ENCODE measurements at places on chromosomes 4 and X.

DNA sequence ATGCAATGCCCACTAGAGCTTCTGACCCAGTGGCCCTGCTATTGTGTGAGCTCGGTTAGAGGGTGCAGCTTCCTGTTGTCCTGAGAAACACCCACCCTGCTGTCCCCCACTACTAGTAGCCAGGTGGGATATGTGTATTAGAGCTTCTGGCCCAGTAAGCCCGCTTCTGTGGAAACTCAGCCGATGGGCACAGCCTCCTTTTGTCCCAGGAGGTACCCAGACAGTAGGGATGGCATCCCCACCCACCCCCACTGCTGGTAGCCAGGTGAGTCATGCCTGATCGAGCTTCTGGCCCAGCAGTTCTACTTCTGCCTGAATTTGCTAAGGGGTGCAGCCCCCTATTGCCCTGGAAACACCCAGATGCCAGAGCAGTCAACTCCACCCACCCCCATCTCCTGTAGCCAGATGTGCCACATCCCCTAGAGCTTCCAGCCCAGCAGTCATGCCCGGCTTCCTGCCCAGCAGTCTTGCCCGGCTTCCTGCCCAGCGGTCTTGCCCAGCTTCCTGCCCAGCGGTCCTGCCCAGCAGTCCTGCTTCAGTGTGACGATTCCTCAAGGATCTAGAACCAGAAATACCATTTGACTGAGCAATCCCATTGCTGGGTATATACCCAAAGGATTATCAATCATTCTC, 162.7 kb upstream of the KLF8 start:
- DNase-seq: no peak

GRCh38 chr4:61734409-61734808, 534.3 kb downstream of the ADGRL3 start:
- DNase-seq: no peak

GRCh38 chrX:127578395-127578794, 473.8 kb downstream of the ACTRT1 start:
- no peak for DNase-seq

DNA sequence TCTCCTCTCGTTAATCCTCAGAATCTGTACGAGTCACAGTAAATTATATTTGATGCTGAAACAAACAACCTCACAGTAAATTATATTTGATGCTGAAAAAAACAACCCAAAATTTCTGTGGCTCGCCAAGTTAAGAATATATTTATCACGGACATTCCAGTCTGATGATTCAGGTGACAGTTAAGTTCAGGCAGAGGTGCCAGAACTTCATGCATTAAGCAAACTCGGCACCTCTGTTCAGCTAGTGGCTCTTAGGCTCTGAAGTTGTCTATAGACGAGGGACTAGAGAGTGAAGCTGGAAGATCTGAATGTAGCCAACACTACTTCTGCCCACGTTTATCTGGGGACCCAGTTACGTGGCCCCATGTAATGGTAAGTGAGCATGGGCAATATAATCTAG, 132.2 kb upstream of the AGA start:
- DNase-seq: peak; percentile 44

DNA sequence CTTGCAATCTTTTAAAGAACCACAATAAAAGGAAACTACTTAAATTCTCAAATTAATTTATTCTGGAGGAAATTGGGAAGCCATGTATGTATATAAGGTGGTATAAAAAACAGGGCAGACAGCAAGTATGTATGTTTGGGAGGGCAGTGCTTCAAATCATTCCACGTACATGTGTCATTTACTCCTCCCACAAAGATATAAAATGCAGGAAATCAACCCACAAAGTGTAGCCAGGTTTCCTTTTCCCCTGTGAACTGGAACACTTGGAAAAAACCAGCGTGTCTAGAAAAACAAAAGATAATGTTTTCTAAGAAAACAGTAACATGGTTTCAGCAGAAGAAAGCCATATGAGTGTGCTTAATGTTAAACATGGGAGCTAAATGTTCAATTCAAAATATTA, 156.7 kb upstream of the FAM47A start:
- peak; percentile 4 for DNase-seq

All from astrocyte of the cerebellum (primary cell).